ENCODE measurements at places on chromosomes 12 and 14. TPM values are rescaled to one million over a fixed set of nuclear protein-coding genes. Genes with fewer than 3 reads are reported as not detected.

Gene BICD1
- 36.3 TPM for total RNA-seq

Gene PPP4R4
- 1.6 TPM for total RNA-seq

Gene HOTAIR
- total RNA-seq: not detected

Gene CLEC1B
- not detected for total RNA-seq

Gene RNF34
- total RNA-seq: 74.2 TPM

Gene OTOGL
- 0.41 TPM for total RNA-seq

Gene TSPAN11
- 2.9 TPM for total RNA-seq

Gene SMIM10L1
- 10.2 TPM for total RNA-seq

Gene ABCC9
- total RNA-seq: 13.0 TPM

Gene SRGAP1
- total RNA-seq: 40.8 TPM

DNA sequence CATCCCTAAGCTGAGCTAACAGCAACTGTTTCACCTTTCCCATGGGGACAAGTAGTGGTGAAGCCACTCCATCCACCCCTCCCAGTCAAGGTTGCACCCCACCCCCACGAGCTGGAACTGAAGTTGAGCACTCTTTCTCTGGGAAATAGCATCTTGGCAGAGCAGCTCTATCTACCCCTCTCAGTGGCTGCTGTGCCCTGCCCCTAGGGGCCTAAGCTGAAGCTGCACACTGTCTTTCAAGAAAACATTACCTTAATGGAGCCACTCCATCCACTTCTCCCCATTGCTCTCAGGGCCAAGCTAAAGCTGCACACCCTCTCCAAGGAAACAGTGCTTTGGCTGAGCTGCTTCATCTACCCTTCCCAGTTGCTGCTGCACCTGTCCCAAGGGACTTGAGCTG, 170.6 kb upstream of the CCDC196 start:
- DNase-seq: no peak

DNA sequence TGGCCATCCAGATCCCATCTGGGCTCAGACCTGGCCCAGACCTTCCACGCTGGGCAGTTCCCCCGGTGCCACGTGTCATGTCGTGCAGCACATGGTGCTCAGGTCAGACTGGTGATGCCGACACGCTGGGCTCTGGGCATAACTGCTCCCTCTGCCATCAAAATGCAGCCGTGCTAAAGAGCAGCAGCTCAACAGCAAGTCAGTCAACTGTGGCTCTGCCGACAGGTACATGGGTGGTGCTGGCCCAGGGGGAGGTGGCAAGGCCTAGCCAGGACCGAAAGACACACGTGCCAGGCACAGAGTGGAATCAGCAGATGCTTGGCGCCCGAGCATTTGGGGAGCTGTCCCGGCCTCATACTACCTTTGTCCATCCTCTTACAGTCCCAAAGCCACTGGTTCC, 1.6 kb downstream of the MCRS1 start:
- DNase-seq: no peak

GRCh38 chr12:31896514-31897039, 62.6 kb upstream of the RESF1 start:
- no peak for DNase-seq

DNA sequence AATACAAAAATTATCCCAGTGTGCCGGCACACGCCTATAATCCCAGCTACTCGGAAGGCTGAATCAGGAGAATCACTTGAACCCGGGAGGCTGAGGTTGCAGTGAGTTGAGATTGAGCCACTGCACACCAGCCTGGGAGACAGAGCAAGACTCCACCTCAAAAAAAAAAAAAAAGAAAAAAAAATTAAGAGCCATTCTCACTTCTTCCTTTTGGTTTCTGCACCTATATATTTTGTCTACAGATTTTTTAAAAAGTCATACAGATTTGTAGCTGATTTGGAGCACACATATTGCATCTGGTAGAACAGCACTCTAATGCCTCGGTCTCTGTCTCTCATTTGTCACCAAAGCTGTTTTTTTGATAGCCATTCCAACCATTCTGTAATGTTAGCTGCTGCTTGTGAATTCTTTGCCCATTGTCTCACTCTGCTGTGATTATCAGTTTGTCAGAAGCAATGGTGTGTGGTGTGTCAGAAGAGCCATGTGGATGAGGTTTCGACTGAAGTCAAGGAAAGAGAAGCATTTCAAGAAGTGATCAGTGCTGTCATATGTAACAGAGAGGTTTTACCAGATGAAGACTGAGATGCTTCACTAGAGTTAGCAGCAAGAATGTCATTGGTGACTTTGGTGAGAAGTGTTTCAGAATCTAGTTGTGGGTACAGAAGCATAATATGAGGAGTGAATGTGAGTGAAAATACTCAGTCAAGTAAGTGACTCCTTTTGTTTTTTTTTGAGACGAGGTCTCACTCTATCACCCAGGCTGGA, 8.7 kb upstream of the KTN1 start:
- no peak for DNase-seq

DNA sequence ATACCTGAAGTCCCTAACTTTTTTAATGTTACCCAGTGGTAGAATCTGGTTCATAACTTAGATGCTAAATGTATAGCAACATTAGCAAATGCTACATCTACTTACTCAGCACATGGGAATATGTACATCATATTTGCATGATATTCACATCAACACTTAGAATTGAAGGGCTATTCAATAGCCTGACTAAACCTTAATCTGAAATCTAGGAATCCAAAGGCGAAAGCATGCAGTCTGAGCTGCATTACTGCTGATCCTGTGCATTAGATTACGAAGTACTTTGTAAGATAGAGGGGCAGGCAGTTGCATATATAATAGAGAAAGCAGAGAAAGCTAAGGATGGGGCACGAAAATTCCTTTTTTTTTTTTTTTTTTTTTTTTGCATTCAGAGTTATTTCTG, 40.4 kb downstream of the SLC38A4 start:
- no peak for DNase-seq

DNA sequence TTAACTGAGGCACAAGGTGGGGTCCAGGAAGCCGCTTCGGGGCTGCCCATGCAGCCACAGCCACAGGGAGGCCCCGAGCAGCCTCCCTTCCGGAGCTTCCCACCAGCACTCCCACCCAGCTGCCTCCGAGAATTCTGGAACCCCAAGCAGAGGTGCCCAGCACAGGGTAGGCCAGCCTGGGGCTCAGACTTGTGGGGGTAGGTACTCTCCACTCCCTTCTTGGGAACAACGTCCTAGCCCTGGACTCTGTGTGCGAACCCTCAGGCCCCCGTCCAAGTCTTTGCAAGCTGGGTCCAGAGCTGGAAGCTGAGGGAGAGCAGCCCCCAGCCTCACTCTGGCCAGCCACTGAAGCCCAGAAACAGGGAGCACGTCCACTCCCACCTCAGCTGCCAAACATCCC, 16.1 kb downstream of the ITPK1 start:
- no peak for DNase-seq

- DNase-seq: no peak
These were observed 58.9 kb downstream of the DDX51 start for GRCh38 chr12:132085291-132085635.

GRCh38 chr14:101665478-101666078, 95.9 kb upstream of the PPP2R5C start:
- peak; percentile 14 for DNase-seq

DNA sequence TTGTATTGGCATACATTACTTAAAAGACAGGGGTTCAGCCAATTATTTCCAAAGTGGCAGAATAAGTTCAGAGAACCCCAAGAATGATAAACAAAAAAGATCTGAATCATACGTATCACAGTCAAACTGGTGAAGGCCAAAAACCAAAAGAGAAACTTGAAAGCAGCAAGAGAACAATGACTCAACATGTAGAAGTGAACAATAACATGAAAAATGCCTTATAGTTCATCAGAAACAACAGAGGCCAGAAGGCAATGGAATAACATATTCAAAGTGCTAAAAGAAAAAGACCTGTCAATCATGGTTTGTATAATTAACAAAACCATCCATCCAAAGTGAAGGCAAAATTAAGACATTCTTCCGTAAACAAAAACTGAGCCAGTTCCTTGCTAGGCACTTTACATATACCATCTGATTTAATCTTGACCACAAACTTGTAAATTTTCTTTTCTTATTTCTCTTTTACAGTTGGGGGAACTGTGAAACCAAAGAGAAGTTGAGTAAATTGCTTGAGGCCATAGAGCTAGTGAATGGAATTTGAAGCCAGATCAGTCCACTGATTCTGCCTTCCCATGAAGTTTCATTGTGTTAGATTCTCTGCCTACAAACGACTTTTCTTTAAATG, 232.1 kb upstream of the SEL1L start:
- no peak for DNase-seq

DNA sequence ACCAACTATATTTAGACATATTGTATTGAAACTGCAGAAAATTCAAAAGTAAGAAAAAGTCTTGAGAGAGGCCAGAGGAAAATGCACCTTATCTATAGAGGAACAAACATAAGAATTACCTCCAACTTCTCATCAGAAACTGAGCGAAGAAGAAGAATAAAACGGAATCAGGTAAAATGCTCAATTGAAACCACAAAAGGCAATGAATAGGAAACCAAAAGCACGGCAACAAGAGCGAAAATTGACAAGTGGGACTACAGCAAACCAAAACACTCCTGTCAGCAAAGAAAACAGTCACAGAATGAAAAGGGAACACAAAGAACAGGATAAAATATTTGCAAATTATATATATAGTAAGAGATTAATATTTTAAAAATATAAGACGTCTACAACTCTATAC, 61.9 kb upstream of the PARP11 start:
- DNase-seq: no peak

GRCh38 chr14:67357186-67357968, 2.2 kb downstream of the ATP6V1D start:
- DNase-seq: no peak

DNA sequence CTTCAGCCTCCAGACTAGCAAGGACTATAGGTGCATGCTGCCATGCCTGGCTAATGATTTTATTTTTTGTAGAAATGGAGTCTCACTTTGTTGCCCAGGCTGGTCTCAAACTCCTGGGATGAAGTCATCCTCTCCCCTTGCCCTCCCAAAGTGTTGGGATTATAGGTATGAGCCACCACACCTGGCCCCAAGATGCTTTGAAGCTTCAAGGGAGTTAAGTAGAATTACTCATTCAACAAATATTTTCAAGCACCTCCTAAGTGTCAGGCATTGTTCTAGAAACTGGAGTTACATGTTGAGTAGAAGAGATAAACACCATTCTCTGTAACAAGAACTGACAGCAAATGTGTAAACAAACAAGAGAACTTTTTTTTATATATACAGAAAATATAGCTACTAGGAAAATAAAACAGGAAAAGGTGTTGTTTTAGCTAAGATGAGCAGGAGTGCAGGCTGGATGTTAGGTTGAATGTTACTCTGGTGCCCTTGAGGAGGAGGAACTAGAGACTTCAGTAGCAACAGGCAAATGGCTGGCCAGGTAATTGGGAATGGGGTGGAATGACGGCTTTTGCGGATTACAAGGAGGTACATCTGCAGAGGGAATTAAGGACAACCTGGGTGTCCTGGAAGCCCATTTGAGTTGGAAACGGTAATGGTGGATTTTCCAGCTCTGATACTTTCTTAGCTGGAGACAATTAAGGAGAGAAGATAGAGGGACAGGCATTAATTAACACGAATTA, 32.0 kb upstream of the CFAP54 start:
- DNase-seq: no peak

- no peak for DNase-seq
These were observed 115.3 kb downstream of the PDE6H start for GRCh38 chr12:15088105-15088504.

GRCh38 chr12:124592481-124593160, 25.2 kb upstream of the NCOR2 start:
- DNase-seq: no peak

GRCh38 chr14:62001963-62002362, 239.7 kb downstream of the SNAPC1 start:
- no peak for DNase-seq

DNA sequence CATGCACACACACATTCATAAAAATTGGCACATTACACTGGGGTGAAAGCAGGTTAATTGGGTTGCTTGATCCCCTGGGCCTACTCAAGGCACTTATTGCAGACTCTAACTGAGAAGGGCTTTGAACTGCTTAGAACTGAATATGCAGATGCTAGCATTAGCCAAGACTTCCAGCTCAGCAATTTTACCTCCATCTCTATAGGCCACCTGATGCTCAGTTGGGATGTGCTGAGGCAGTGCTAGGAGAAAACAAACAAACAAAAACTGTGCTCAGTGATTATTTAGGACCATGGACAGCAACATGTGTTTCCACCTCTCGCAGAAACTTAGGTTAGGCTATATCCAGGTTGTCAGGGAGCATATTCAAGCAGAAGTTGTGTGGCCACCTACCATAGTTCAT, 124.8 kb upstream of the WSCD2 start:
- no peak for DNase-seq

DNA sequence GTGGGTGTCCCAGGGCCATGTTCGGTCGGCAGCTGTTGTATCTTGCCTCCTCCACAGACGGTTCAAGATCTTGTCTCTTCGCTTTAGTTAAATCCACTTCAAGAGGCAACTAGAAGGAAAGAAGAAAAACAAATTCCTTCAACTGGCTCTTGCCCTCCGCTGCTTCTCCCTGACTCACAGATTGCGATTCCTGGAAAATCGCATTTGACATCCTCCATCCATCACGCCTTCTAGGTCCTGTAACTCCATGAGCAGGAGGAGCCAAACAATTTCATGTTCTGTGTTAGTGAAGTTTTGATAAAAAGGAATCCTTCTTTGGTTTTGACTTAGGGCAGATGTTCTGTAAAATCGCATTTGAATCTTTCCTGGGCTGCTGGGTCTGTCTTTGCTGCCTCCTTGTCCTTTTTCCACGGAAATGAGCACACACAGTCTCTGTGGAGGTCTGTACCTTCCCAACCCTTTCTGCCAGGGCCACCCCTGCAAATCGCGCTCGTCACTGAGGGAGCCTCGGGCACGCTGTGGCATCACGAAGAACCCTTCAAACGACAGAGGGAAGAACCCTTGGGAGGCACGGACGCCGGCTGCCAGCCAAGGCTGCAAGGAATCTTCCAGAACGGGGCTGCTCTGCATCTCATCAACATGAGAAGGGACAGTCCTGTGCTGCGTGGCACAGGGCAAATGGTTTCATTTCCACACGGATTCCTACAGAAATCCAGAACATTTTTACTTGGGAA, 32.6 kb downstream of the RAD52 start:
- DNase-seq: no peak

DNA sequence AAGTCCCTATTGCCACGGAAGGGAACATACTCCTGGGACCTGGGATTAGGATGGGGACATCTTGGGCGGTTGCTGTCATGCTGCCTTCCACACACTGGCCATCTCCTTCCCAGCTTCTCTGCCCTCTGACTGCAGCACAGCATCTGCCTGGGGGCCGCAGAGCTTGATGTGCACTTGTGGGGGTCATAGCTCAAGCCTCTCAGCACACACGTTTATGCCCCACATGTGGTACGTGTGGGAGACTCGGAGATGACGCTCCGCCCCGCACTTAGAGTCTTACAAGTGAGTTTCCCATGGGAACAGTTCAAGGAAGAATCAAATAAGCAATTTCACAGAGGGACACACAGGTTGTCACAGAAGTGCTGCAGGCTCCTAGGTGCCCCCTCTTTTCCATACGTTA, 8.6 kb downstream of the ACADS start:
- DNase-seq: no peak

- no peak for DNase-seq
These were observed 59.9 kb downstream of the LIN7A start for GRCh38 chr12:80877721-80878265.
